ENCODE measurements at places on chromosomes 11 and 22.

DNA sequence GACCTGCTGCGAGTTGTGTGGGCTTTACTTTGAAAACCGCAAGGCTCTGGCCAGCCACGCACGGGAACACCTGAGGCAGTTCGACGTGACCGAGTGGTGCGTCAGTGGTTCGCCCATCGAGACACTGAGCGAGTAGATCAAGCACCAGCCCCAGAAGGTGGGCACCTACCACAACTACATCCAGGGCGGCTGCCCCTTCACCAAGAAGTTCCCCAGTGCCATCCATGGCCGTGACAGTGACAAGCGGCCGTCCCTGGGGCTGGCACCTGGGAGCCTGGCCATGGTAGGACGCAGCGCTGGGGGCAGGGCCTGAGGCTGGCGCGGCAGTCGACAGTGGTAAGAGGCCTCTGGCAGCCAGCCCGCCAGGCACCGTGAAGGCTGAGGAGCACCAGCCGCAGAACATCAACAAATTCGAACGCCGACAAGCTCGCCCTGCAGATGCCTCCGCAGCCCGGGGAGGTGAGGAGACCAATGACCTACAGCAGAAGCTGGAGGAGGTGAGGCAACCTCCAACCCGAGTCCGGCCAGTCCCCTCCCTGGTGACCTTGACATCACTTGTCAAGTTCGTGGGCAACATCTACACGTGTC is 545.2 kb upstream of the CCDC179 start:
- no peak for DNase-seq

DNA sequence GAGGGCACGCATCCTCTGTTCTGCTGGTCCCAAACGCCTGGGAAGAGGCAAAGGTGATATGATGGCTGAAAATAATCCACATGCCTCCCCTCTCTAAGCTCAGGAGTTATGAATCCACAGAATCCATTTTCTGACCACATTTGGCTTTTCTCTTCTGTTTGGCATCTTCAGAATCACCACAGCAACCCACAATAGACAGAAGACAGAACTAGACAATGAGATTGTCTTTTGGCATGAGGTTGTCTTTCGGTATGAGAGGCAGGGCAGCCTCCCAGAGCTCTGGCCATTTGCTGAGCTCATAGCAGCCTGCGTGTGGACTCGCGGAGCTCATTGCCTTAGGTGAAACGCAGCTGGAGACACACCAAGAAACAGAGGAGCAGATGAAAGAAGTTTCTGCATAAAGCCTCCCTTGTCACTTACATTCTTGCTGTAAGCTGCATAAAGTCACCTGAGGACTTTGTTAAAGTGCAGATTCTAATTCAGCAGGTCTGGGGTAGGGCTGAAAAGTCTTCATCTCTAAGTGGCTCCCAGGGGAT is 868.0 kb downstream of the NTM start:
- DNase-seq = no peak

DNA sequence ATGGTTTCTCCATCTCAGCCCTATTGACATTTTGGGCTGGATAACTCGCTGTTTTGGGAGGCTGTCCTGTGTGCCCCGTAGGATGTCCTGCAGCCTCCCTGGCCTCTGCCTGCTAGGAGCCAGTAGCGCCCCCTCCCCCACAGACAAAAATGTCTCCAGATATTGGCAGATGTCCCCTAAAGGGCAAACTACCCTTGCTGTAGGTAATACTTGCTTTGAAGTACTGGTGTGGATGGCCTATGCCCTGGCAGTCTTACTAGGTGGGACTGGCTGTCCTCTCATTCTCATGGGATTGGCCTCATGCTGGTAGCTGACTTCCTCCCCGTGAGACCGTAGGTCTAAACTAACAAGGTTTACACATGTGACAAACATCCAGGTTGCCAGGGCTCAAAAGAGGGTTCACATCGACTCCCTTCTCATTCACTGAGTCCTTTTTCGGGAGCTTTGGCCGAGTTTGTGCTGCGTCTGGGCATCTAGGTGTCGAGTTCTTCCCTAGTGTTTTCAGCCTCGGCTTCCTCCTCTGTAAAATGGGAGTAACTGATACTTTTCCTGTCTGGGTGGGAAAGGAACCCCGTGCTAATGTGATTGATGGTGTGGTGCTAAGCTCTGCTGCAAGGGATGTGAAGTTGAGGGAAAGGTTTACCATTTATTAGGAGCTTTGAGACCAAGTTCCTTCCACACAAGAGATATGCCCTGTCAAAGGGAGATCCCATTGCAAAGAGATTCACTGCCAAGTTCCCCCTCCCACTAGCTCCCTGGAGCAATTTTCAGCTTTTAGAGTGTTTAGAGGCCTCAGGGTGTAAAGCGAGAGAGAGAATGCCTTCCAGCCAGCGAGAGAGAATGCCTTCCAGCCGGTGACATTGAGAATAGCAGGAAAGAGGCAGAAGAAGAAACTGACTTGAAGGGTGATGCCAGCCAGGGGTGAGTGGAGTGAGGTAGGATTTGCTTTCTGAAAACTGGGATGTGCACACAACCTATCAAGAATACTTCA is 17.0 kb downstream of the PTPRJ start:
- no peak for DNase-seq

GRCh38 chr11:111699579-111700156 is 66.5 kb downstream of the PPP2R1B start:
- no peak for DNase-seq

GRCh38 chr11:116164843-116165242 is 607.9 kb downstream of the BUD13 start:
- no peak for DNase-seq

GRCh38 chr11:85377901-85378300 is 249.2 kb downstream of the DLG2 start:
- DNase-seq = no peak

DNA sequence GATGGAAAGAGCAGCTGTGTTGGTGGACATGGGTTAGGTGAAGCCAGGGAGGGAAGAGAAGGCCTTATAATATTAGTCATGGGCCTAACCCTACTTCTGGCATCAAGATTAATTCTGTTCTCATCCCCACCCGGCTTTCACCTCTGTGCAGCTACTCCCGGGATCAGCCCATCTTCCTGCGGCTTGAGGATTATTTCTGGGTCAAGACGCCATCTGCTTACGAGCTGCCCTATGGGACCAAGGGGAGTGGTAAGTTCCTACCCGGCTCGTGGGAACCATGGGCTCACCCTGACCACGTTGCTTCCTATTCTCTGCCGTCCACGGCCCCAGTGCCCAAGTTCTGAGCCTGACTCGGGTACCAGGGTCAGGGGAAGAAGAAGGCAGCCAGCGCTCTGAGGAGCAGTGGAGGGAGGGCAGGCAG is 51.6 kb downstream of the ST3GAL4 start:
- DNase-seq = no peak

- no peak for DNase-seq
Observed at GRCh38 chr22:27388090-27388600, 413.4 kb downstream of the MN1 start.

GRCh38 chr22:50734343-50734771 is 3.6 kb upstream of the ACR start:
- no peak for DNase-seq

All from activated naive CD4-positive, alpha-beta T cell (primary cell).